ENCODE measurements at places on chromosomes 1 and 21.

- DNase-seq: no peak
These were observed 18.8 kb downstream of the TMPRSS15 start for GRCh38 chr21:18384771-18385170.

DNA sequence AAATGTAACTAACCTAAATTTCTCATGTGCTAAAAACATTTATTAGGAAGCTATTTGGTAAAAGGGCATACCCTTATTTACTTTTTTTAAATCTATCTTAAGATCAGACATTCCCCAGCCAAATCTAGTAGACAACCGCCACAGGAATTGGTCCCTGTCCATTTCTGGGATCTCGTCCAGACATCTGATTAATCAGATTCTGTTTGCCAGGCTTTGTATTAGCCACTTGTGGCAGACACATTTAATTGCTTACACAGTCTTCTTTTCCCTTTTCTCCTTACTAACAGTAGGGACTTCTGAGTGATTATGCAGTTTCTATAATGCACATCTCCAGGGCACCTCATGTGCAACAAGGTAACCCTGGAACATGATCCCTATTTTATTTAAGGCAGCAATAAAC is 449.0 kb upstream of the RGS18 start:
- DNase-seq: no peak

DNA sequence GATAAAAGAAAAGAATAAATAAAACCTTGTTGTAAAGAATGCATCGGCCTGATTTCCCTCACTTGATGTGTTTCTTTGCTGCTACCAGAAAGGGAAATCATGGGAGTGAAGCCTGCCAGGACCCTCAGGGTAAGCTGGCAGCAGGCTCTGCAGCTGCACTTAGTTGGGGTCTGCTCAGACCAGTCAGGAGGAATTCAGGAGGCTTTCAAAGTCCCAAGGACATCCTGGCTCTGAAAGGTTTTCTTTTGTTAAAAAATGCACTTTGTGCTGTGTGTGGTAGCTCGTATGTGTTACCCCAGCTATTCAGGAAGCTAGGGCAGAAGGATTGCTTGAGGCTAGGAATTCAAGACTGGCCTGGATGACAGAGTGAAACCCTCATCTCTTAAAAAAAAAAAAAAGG is 254.8 kb downstream of the ZNF648 start:
- DNase-seq: no peak

DNA sequence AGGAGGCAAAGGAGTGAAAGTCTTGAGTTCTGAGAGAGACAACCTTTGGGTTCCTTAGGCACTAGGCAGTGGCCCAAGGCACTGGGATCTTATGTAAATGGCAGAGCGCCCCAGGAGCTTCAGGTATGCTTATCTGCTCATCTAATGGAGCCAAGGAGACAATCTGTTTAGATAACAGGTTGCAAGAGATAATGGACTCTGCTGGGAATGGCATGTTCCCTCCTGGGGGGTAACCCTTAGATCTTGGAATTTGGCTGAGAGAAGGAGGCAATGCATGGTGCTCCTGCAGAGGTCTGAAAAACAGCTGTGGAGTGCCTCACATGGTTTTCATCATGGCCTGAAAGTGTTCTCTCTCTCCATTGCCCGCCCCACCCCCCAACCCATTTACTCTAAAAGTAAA is 44.1 kb upstream of the WLS start:
- no peak for DNase-seq

GRCh38 chr1:212738330-212738729 is 38.7 kb upstream of the BATF3 start:
- DNase-seq: no peak

DNA sequence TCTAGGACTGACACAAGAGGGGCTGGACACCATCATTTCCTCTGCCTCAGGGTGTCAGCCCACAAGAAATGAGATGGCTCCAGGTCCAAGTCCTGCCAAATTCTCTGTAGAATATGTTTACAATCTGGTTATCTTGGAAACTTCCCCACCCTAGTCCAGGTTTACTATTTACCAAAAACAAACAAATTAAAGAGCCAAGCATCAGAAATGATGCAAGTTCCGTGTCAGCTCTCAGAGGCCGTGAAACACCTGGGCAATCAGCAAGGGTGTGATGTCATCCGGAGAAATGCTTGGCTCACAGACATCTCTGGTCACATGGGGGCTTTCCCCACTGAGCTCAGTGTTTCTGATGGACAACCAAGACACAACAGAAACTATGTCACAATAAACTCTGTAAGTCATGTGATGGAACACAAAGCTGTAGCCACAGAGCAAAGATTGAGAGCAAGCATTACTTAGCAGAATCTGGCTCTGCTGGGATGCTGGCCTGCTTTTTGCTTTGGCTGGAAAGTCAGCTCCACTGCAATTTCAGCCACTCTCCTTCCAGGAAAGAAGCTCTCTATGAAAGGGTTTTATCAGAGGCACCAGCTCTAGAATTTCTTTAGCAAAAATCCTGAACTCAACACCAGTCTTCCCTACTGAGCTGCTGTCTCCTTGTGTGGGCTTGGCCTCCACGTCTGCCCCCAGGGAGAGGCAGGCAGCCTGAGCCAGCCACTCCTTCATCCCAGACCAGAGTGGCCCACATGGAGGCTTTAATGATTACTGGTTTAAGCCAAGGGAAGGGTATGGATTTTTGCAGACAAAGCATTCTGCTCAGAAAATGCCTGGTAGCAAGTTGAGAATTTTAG is 55.9 kb downstream of the NENF start:
- no peak for DNase-seq

GRCh38 chr1:3632716-3633343 is 8.0 kb downstream of the TPRG1L start:
- DNase-seq: no peak

DNA sequence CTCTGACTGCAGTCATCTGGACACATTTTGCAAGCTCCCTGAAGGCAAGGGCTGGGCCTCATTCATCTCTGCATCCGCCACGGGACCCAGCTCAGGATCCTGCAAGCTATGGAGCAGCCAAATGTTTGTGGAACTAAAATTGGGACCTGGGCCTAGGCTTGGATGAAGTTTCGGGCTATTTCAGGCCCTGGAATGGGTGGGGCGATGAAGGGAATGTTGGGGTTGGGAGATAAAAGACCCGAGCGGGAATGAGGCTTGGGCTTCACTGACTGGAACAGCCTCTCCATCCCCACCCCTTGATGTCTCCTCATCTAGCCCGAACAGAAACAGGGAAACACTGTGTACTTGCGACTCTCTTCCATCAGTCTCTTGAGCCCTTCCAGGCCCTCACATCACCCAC is 7.3 kb upstream of the AHCYL1 start:
- DNase-seq: no peak

GRCh38 chr1:113320972-113321680 is 69.2 kb upstream of the MAGI3 start:
- no peak for DNase-seq

GRCh38 chr21:17783481-17784179 is 35.5 kb downstream of the C21orf91 start:
- DNase-seq: no peak

All from stimulated activated CD8-positive, alpha-beta memory T cell treated with anti-CD3 and anti-CD28 coated beads, Interleukin-4, amount 100 ng/mL, for 4 hours (primary cell).